ENCODE measurements at places on chromosomes 6 and 20.

DNA sequence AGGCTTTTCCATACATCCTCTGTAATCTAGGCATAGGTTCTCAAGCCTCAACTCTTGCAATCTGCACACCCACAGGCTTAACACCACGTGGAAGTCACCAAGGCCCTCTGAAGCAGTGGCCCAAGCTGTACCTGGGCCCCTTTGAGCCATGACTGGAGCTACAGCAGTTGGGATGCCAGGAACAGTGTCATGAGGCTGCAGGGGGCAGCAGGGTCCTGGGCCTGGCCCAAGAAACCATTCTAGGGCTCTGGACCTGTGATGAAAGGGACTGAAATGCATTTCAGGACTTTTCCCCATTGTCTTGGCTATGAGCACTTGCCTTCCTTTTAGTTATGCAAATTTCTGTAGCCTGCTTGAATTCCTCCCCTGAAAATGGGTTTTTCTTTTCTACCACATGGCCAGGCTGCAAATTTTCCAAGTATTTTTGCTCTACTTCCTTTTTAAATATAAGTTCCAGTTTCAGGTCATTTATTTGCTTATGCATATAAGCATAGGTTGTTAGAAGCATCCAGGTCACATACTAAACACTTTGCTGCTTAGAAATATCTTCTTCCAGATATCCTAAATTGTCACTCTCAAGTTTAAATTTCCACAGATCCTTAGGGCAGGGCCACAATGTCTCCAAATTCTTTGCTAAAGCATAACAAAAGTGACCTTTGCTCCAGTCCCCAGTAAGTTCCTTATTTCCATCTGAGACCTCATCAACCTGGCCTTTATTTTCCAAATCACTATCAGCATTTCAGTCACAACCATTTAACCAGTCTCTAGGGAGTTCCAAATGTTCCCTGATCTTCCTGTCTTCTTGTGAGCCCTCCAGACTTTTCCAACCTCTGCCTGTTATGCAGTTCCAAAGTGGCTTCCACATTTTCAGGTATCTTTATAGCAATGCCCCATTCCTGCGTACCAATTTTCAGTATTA lies 48.6 kb upstream of the CD2AP start:
- no peak for DNase-seq

- no peak for DNase-seq
Observed at GRCh38 chr20:34773726-34774125, 51.7 kb downstream of the NCOA6 start.

DNA sequence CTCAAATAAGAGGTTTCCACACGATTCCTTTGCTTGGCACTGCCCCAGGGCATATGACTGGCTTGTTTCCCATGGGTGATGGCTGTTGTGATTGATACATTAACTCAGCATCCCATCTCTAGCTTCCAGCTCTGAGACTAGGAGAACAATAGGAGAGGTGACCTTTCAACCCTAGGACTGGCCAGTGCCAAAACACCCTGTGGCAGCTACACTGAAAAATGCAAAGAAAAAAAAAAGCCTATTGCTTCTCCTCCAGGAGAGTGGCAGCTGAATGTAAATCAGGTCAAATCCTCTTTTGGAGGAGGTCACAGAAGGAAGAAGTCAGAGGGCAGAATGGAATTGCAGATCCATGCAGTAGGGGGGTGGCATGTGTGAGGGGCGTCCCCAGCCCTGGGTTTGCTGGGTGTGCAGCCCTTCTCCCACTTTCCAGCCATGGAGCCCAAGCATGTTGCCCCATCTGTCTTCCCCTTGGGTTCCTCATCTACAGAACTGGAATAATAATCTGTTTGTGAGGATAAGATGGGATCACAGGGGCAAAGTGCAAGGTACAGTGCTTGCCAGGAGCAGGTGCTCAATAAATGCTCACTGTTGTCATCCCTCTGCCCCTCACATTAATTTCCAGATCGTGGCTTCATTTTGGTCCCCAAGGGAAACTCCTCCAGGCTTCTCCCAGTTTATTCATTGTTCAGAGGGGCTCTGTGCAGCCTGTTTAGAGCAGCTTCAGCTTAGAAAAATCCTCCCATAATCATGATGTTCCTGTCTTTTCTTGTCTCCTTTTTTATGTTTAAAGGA lies 245.0 kb upstream of the RIN2 start:
- no peak for DNase-seq

- DNase-seq: peak; percentile 88
Observed at GRCh38 chr20:63537525-63538203, 488 bp upstream of the PTK6 start.

- DNase-seq: no peak
Observed at GRCh38 chr6:2168480-2168879, 76.9 kb downstream of the GMDS start.

- no peak for DNase-seq
Observed at GRCh38 chr6:3454273-3455010, 2.4 kb downstream of the SLC22A23 start.

DNA sequence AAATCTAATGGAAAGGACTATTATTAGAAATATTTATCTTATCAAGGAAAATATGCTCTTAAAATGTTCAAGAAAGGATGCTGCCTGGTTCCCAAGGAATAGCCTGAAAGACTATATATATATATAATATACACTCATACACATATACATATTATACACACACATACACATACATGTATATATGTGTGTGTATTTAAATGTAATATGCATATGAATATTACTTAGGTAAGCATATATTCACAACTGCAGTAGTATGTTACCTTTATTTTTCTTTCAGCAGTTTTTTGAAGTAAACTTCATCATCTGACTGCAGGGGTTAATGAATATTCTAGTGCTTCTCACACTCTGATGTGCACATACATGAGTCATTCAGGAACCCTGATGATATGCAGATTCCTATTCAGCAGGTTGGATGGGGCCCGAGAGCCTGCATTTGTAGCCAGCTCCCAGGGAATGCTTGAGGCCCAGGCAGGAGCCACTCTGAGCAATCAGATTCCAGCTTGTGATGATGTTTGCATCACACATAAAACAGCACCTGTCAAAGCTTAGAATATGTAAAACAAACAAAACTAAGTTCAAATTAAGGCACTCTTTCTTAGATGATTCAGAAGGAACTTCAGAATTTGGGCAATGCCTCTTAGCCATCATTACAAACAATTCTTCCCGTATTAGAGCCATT lies 16.1 kb downstream of the MYLK4 start:
- DNase-seq: no peak
